ENCODE measurements at places on chromosomes 5 and 9.

- DNase-seq = peak; percentile 55
These were observed 112.2 kb downstream of the MTX3 start for GRCh38 chr5:79878721-79879336.

DNA sequence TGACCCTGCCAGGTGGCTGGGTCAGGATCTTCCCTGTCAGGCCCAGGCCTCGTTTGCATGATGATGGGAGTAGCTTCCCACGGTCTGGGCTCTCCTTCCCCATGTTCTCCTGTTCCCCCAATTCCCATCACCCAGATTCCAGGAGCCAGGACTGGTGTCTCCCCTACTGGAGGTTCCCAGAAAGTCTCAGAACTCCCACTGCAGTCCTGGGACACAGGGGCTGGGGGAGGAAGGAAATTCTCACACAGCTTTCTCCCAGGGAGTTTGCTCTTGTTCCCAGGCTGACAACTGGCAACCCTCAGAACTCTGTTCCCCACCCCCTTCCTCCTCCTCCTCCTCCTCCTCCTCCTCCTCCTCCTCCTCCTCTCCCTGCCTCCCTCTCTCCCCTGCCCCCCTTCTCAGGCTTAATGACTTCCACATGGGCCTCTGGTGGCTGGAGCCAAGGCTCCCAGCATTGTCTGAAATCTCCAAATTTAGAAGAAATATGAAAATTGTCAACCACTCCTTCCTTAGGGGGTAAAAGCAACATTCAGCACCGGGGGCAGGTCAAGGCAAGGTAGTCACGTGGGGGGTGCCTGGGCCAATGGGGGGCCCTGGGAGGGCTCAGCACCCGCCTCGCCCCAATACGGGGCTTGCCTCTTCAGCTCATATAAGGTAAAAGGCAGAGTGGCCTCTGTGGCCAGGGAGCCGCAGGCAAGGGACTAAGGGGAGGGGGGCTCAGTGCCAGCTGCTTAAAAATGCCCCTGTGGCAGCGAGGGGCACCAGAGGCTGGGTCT, 27.3 kb upstream of the IL17B start:
- DNase-seq = no peak

DNA sequence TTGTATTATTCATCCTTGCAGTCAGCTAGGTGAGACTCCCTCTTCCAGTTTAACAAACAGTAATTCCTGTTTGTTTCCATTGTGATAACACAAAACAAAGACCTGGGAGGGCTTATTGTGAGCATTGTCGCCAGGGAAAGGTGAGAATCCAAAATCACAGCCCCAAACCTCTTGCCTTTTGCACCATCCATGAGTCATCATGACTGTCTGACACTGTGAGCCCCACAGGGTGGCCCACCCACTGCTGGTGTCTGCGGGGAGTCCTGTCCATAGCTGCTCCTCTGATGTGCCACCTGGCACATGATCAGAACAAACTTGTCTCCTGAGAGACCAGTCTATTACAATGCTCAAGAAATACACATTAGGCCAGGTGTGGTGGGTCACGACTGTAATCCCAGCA, 33.7 kb upstream of the S1PR3 start:
- DNase-seq = no peak

- DNase-seq = peak; percentile 47
These were observed 29.9 kb upstream of the C7 start for GRCh38 chr5:40879163-40879942.

- no peak for DNase-seq
These were observed 85.4 kb downstream of the IRX2 start for GRCh38 chr5:2666081-2666480.

- peak; percentile 70 for DNase-seq
These were observed 7.8 kb downstream of the EXOSC2 start for GRCh38 chr9:130701059-130702022.

- no peak for DNase-seq
These were observed 255.9 kb downstream of the FAM114A2 start for GRCh38 chr5:153782589-153783361.

- no peak for DNase-seq
These were observed 2.8 kb downstream of the BRD3OS start for GRCh38 chr9:134028076-134028475.

GRCh38 chr9:16356196-16356765, 514.2 kb downstream of the BNC2 start:
- no peak for DNase-seq

DNA sequence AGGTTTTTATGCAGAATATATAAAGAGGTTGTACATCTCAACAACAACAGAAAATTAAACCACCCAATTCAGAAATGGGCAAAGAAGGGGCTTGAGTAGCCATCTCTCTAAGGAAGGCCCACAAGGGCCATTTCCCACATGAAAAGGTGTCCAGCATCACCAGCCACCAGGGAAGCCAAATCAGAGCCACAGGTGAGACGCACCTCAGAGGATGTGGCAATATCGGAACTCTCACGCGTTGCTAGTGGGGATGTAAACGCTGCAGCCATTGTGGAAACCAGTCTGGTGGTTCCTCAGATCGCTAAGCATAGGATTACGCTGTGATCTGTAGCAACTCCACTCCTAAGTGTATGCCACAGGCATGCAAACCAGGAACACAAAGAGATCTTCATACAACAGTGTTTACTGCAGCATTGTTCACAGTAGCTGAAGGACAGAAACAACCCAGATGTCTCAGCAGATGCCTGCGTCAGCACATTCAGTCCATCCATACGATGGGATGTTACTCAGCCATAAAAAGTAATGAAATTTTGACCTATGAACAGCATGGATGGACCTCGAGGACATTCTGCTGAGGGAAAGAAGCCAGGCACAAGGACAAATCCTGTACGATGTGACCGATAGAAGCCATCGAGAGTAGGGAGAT, 84.3 kb upstream of the CACNA1B start:
- DNase-seq = no peak

GRCh38 chr5:140553657-140554056, 3.6 kb downstream of the SRA1 start:
- DNase-seq = no peak

- DNase-seq = no peak
These were observed 158.7 kb upstream of the FST start for GRCh38 chr5:53321721-53322120.

GRCh38 chr5:15290953-15291352, 209.0 kb upstream of the FBXL7 start:
- no peak for DNase-seq

- no peak for DNase-seq
These were observed 597.3 kb upstream of the DAB2 start for GRCh38 chr5:40022057-40022456.

DNA sequence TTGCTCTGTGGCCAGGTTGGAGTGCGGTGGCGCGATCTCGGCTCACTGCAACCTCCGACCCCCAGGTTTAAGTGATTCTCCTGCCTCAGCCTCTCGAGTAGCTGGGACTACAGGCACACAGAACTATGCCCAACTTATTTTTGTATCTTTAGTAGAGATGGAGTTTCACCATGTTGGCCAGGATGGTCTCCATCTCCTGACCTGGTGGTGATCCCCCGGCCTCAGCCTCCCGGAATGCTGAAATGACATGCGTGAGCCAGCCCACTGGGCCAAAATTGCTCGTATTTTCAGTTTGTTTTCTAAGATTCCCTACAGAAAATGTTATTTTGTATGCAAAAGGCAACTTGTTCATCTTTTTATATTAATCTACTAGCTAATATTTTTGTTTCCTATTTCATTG, 782.6 kb downstream of the TLE1 start:
- DNase-seq = no peak

GRCh38 chr5:989961-990530, 18.6 kb upstream of the NKD2 start:
- no peak for DNase-seq

GRCh38 chr5:147669169-147669869, 113.2 kb downstream of the JAKMIP2 start:
- DNase-seq = no peak

DNA sequence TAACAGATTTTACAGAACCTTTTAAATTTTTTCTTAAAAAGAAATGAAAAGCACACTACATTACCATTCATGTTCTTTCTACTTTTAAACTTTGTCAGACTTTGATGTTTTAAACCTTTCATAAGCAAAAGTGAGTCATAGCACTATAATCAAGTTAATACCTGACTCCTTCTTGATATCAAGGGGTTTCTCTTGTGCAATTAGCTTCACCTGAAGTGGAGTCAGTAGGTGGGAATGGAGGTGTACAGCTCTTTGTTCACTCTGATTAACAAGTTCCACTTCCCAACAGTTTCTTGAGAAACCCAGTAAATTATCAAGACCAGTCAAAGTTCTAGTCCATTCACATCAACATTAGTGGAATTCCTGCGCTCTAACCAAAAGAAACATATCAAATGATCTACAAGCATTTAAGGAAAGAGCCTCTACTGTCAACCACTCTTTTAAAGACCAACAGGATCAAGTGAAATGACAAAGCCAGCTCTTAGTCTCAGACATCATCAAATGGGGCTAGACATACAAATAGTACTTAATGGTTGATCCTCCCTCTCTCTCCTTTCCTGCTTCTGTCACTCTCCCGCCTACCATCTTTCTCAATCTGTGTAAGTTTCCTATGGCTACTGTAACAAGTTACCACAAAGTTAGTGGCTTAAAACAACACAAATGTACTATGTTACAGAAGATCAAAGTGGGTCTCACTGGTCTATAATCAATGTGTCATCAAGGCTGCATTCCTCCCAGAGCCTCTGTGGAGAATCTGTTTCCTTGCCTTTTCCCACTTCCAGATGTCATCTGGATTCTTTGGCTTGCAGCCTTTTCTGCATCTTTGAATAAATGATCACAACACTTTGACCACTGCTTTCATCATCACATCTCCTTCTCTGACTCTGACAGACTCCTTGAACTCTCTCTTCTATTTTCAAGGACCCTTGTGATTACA, 68.0 kb downstream of the HINT1 start:
- DNase-seq = no peak

- DNase-seq = no peak
These were observed 302.4 kb downstream of the NR3C1 start for GRCh38 chr5:143101121-143101520.

GRCh38 chr5:74240783-74241750, 399.5 kb downstream of the ENC1 start:
- no peak for DNase-seq

DNA sequence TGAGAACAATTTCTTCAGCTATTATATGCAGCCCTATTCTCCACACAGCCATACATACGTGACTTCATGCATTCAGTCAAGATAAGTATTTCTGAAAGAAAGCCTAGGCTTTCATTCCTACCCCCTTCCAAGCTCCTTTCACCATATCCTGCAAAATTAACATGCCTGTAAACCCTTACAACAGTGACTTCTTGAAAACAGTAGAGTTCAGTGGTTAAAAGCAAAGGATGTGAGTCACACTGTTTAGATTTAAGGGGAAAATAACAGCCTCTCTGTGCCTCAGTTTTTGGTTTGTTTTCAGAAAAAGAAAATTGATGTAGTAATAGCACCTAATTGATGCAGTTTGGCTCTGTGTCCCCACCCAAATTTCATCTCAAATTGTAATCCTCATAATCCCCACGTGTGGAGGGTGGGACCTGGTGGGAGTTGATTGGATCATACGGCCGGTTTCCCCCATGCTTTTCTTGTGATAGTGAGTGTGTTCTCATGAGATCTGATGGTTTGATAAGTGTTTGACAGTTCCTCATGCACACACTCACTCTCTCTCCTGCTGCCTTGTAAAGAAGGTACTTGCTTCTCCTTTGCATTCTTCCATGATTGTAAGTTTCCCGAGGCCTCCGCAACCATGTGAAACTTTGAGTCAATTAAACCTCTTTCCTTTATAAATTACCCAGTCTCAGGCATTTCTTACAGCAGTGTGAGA, 264.8 kb downstream of the CETN3 start:
- no peak for DNase-seq

DNA sequence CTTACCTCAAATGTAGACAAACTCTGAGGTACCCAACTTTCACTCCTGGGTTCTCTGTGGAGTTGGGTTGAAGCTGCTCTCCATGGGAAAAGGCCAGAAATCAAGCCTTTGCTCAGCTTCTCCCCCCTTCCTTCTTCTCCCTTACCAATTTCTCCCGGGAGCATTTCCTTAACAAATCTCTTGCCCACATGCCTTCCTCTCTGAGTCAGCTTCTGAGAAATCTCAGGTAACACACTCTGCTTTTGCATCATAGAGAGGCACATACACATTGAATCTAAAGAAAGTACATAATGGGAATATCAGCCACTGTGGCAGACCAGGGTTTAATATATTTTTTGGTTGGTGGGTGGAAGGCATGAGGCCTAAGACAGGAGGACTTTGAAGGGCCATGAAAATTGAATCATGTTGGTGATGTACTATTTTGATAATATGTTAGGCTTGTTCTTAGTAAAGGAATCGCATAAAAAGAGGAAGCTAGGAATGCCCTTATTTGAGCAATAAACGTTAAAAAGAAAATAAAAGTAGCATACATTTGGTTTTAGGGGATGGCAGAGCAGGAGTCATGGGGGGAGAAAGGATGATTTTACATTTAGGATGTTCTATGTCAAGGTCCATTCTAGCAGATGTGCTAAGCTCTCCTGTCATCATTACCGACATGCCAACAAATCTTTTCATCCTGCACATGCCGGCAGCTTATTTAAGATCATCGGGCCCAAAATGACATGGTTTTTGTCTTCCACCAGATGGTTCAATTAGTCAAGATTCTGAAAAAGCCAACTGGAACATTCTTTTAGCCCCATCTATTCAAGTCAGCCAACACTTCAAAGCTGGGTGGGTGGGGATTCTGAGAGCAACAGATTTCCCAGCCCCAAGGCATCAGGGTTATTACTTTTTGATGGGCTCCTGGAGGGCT, 199.5 kb upstream of the CLINT1 start:
- DNase-seq = no peak

GRCh38 chr5:96259151-96259772, 173.8 kb downstream of the PCSK1 start:
- no peak for DNase-seq

GRCh38 chr5:50962934-50963872, 296.8 kb downstream of the PARP8 start:
- DNase-seq = peak; percentile 77

DNA sequence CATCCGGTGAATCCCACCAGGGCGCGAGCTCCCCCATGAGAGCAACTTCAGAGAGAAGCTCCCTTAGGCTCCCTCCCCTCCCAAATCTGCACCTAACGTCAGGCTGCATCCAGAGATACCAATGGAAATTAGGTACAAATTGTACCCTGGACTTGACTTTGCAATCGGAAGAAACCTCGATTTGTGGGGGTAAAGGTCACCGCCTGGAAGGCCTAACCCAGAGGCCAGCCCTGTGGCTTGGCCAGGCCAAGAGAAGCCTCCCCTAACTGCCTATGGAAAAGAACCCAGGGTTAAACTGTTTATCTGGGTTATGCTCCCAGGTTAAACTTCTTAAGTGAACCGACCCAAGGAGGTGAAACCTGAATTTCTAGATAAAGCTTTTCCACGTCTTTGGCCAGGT, 80.4 kb downstream of the GTF3C4 start:
- DNase-seq = no peak

DNA sequence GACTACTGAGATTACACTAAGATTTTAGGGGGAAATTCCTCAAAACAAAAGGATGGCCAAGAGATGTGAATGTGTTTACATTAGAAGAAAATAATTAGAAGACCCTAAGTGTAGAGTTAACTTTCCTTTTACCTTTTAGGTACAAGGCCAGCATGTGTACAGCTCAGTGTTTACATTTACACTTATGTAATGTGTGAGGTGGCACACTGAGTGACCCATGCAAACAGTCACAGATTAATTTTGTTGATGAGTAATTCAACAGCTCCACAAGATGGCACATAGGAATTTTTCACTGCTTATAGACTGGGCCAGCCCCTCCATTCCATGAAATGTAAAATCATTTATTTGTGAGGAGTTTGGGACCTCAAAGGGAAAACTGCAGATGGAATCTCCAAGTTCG, 90.1 kb upstream of the SLC12A2 start:
- no peak for DNase-seq

- no peak for DNase-seq
These were observed 178.0 kb upstream of the NREP start for GRCh38 chr5:111935009-111935408.
